Mammary microvascular endothelial cell (primary cell): ENCODE measurements at places on chromosomes 11 and 22. TPM values are rescaled to one million over a fixed set of nuclear protein-coding genes. Genes with fewer than 3 reads are reported as not detected.

The P2RX6 gene
- total RNA-seq: not detected in 2 replicates

The MRGPRE gene
- not detected in 2 replicates for total RNA-seq

The SLC6A5 gene
- total RNA-seq: not detected in 2 replicates

The NLRP10 gene
- not detected in 2 replicates for total RNA-seq

The RASL10A gene
- total RNA-seq: 0.07 and 0.20 TPM in 2 replicates

The CLDN5 gene
- total RNA-seq: 889 and 919 TPM in 2 replicates

The CNGA4 gene
- not detected in 2 replicates for total RNA-seq

The PLAAT2 gene
- not detected in 2 replicates for total RNA-seq

The ACCS gene
- total RNA-seq: 2.5 and 3.2 TPM in 2 replicates

The NUCB2 gene
- 41.8 and 52.0 TPM in 2 replicates for total RNA-seq

The MFNG gene
- total RNA-seq: 147 and 154 TPM in 2 replicates

The HMGXB4 gene
- total RNA-seq: 10.3 and 10.8 TPM in 2 replicates

The OR8G1 gene
- not detected in 2 replicates for total RNA-seq

The LRRC32 gene
- total RNA-seq: 129 and 139 TPM in 2 replicates

The CABP2 gene
- total RNA-seq: not detected in 2 replicates

The KCNJ1 gene
- not detected in 2 replicates for total RNA-seq

The FADS2 gene
- 267 and 304 TPM in 2 replicates for total RNA-seq

The DNAJC4 gene
- 6.5 and 9.0 TPM in 2 replicates for total RNA-seq

The CLTCL1 gene
- total RNA-seq: 2.4 and 3.5 TPM in 2 replicates

The SYT12 gene
- total RNA-seq: not detected in 2 replicates

The ENTHD1 gene
- total RNA-seq: not detected in 2 replicates

The HTR3A gene
- total RNA-seq: not detected in 2 replicates

The MRGPRF gene
- total RNA-seq: 0.07 TPM in 1 of 2 replicates, not detected in the other

The C11orf24 gene
- total RNA-seq: 26.6 and 27.9 TPM in 2 replicates

The GSTP1 gene
- 761 and 855 TPM in 2 replicates for total RNA-seq

The LRP4 gene
- 0.05 and 0.13 TPM in 2 replicates for total RNA-seq

The CEND1 gene
- total RNA-seq: 0.20 and 0.40 TPM in 2 replicates

The C11orf42 gene
- total RNA-seq: not detected in 2 replicates

The MFRP gene
- total RNA-seq: 0.07 TPM in 1 of 2 replicates, not detected in the other

The MED15 gene
- 48.6 and 52.2 TPM in 2 replicates for total RNA-seq

The SCN4B gene
- total RNA-seq: not detected in 2 replicates

The OR52H1 gene
- total RNA-seq: not detected in 2 replicates

The MYO7A gene
- 0.69 and 0.80 TPM in 2 replicates for total RNA-seq

The RIC3 gene
- not detected in 2 replicates for total RNA-seq

The IL18BP gene
- total RNA-seq: 4.9 and 6.4 TPM in 2 replicates

The APOA1 gene
- not detected in 2 replicates for total RNA-seq

The OR5A1 gene
- total RNA-seq: not detected in 2 replicates

The NCR3LG1 gene
- total RNA-seq: 5.0 and 7.2 TPM in 2 replicates

The CSNK2A3 gene
- 1.2 and 1.5 TPM in 2 replicates for total RNA-seq

The KCNQ1OT1 gene
- total RNA-seq: 0.07 and 0.10 TPM in 2 replicates

The APOL4 gene
- total RNA-seq: 1.1 and 3.3 TPM in 2 replicates

The NRIP3 gene
- total RNA-seq: 8.2 and 9.2 TPM in 2 replicates

The CDPF1 gene
- total RNA-seq: 18.0 and 20.4 TPM in 2 replicates

The PRR33 gene
- not detected in 2 replicates for total RNA-seq

The TMEM126A gene
- total RNA-seq: 48.5 and 64.0 TPM in 2 replicates

The GP1BB gene
- 1.0 and 3.7 TPM in 2 replicates for total RNA-seq

The SLC37A2 gene
- total RNA-seq: 2.9 and 3.7 TPM in 2 replicates

The B3GAT1 gene
- not detected in 2 replicates for total RNA-seq

The OR8B2 gene
- not detected in 2 replicates for total RNA-seq

The BRSK2 gene
- not detected in 2 replicates for total RNA-seq

The CRYBA4 gene
- not detected in 2 replicates for total RNA-seq

The NLRP14 gene
- total RNA-seq: not detected in 2 replicates

The KCNK7 gene
- 0.27 TPM in 1 of 2 replicates, not detected in the other for total RNA-seq

The TP53I11 gene
- 33.1 and 43.7 TPM in 2 replicates for total RNA-seq

The LMO2 gene
- total RNA-seq: 23.7 and 26.2 TPM in 2 replicates

The FAR1 gene
- 30.1 and 36.0 TPM in 2 replicates for total RNA-seq

The OR4A15 gene
- not detected in 2 replicates for total RNA-seq

The ART1 gene
- total RNA-seq: not detected in 2 replicates
